A375 (cell line): ENCODE measurements at places on chromosomes 3 and 15. TPM values are rescaled to one million over a fixed set of nuclear protein-coding genes. Genes with fewer than 3 reads are reported as not detected.

Gene CX3CR1
- not detected in 2 replicates for total RNA-seq

Gene FSD2
- not detected in 2 replicates for total RNA-seq

Gene MYRIP
- not detected in 2 replicates for total RNA-seq

Gene CCR8
- total RNA-seq, result not detected in 2 replicates

Gene GDPGP1
- 5.1 and 5.9 TPM in 2 replicates for total RNA-seq

Gene CATSPER2
- 1.1 and 2.0 TPM in 2 replicates for total RNA-seq

Gene EEF1AKMT4
- 5.9 TPM in 2 replicates for total RNA-seq

Gene ALDH1L1
- total RNA-seq, result 0.11 TPM in 1 of 2 replicates, not detected in the other

Gene PRR20G
- not detected in 2 replicates for total RNA-seq

Gene KNG1
- total RNA-seq, result not detected in 2 replicates

Gene REC114
- not detected in 2 replicates for total RNA-seq

Gene FOXB1
- not detected in 2 replicates for total RNA-seq
